ENCODE measurements at places on chromosomes 16 and 17.

DNA sequence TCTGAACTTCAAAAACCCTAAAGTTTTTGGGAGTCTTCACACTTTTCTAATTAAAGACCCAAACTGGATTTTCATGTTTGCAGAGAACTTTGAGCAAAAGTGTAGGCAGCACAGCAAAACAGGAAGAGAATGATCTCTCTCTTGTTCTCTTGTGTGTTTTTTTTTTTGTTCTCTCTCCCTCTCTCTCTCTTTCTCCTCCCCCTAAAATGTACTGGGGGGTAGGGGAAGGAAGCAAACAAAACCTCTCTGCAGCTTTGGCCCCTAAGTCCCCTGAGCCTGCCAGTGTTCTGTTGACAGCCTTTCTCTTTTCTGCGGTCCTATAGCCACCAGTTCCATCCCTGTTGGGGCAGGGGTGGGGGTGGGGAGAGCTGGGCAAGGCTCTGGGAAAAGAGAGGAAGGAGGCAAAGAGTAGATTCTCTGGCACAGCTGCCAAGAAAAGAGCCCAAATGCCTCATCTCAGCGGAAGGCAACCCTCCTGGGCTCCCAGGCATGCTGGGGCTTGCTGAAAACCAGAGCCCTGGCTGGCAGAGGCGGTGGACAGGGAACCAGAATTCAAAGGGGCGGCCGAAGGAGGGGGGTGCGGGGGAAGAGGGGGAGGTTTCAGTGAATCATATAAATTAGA lies 295.3 kb downstream of the SOX9 start:
- DNase-seq, result no peak

DNA sequence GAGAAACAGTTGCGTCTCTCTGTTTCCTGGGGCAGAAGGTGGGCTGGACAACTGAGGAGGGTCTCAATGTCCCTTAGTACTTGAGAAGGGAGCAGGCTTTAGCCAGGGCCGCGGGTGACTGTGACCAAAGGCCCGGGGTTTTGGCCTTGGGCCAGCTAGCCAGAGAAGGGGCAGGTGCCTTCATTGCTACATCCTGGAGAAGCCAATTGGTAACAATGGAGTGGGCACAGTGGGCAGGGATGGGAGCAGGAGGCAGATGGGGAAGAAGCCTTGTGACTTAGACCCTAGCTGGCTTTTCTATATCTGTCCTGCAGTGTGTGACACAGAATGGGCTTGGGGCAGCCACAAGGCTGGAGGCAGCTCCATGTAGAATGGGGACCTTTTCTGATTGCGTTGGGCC lies 46.0 kb downstream of the CLEC16A start:
- no peak for DNase-seq

DNA sequence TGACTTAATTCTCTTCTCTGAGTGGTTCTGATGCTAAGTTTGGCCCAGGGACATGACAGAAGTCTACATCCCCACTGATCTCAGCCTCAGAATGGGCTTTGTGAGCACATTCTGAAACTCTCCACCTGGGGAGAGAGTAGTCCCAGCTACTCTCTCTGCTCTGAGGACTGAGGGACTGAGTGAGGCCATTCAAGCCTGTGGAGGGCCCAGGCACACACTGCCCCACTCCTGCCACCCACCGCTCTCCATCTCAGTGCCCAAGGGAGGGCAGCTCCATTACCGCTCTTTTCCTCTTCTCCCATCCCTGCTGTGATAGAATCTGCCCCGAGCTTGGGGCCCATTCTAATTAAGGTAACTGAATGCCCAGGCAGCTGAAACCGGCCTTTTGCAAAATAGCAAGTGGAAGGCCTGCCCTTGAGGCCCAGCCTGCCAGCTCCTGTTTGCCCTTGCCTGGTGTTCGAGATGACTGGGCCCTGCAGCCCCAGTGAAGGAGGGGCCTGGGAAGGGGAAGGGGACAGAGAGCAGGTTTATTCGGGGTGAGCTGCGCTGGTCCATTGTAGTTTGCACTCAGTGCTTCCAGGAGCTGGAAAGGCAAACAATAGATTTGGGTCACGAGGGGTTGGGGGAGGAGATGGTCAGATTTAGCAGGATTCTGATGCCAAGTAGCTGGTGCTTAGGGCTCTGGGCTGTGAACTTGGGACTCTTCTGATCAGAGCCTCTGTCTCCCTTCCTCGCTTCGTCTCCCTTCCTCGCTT lies 76.2 kb downstream of the RAB11FIP4 start:
- DNase-seq, result no peak

DNA sequence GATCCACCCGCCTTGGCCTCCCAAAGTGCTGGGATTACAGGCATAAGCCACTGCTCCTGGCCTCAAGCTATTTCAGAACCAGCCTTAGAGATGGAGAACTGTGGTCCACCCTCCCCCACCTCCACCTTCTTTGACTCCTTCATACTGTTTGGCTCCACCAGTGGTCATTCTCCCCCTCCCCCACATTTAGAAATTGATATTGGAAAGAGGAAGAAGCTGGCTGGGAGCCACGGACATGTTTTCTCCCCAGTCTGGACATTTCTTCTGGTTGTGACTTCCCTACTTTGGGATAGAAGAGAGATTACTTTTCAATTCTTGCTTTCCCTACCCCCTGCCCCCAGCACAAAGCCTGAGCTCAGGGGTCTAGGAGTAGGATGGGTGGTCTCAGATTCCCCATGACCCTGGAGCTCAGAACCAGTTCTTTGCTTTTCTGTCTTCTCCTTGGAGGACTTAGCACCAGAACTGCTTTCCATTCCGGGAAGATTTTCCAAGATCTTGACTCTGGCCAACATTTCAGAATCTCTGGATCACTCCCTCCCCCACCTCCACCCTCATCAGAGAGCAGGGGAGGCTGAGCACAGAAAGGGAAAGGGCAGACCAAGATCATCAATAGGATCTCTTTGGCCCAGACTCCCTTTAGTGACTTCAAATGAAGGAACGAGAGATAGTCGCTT lies 16.3 kb downstream of the CAVIN1 start:
- no peak for DNase-seq

GRCh38 chr17:73838815-73839214 lies 194.6 kb upstream of the SDK2 start:
- no peak for DNase-seq

Measured in fibroblast of gingiva (primary cell).